ENCODE measurements at places on chromosomes 6 and 20. TPM values are rescaled to one million over a fixed set of nuclear protein-coding genes. Genes with fewer than 3 reads are reported as not detected.
A peak's percentile ranks its signal among the peaks of the same experiment; 100 is the strongest.

GRCh38 chr20:40506537-40506939, 182.5 kb downstream of the MAFB start:
- no peak overlapping the region for H3K4me3 ChIP-seq
- no peak overlapping the region for H3K27ac ChIP-seq
- DNase-seq = peak; percentile 90

DNA sequence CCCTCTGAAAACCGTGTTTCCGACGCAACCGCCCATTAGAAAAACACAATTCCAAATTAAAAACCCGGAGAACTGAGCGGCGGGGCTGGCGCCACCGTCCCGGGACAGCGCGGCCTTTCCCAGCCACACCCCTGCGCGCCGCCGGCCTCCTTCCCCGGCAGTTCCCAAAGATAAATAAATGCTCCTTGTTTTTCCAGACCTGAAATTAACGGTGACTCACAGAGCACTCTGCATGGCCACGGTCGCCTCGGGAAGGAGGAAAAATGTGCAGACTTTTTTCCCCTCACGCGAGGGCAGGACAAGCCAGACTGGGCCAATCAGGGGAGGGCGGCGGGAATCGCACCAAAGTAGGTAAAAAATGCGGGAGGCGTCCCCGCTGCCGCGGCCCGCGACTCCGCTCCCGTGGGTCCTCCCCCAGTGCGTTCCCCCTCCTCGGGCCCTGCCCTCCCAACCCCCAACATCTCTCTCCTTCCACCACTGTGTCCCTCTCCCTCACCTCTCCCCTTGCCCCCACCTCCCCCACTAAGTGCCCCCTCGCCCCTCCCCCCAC, 828 bp upstream of the DSTN start:
- peak overlapping the region; percentile 88 for H3K4me3 ChIP-seq
- H3K4me1 ChIP-seq = peaks cover 61% of the 10 kb centered on the region

- no peaks in the 10 kb centered on the region for H3K36me3 ChIP-seq
- DNase-seq = no peak
- peaks cover 8% of the 10 kb centered on the region for H3K27me3 ChIP-seq
Measured at GRCh38 chr6:142260748-142261147, 41.1 kb upstream of the ADGRG6 start.

DNA sequence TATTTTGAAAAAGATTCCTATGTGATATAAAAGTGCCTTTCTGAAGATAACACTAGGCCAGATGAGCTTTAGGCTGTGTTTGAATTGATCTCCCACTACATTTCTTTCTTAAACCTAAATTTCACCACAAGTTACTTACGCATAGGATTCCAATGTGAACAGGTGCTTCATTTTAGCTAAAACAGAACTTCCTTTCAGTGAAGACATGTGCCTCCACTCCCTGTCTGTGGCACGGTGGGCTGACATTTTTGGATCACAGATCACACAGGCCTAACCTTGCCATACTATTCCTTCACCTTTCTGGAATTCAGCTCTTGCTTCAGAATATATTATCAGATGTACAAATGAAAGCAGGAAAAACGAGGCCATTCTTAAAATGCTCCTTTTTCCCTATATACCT, 231.8 kb downstream of the SAMD5 start:
- no peak overlapping the region for H3K4me3 ChIP-seq
- H3K36me3 ChIP-seq = peaks cover 2% of the 10 kb centered on the region
- no peak for DNase-seq
- no peaks in the 10 kb centered on the region for H3K27me3 ChIP-seq

GRCh38 chr6:157454762-157455714, 74.0 kb downstream of the ZDHHC14 start:
- peak overlapping the region; percentile 64 for H3K27ac ChIP-seq
- peaks cover 26% of the 10 kb centered on the region for H3K4me1 ChIP-seq
- no peaks in the 10 kb centered on the region for H3K27me3 ChIP-seq
- H3K36me3 ChIP-seq = no peaks in the 10 kb centered on the region

Gene IP6K3
- 3.0 TPM for total RNA-seq

All from osteocyte (in vitro differentiated cells).